ENCODE measurements at places on chromosomes 2 and 18. TPM values are rescaled to one million over a fixed set of nuclear protein-coding genes. Genes with fewer than 3 reads are reported as not detected.

DNA sequence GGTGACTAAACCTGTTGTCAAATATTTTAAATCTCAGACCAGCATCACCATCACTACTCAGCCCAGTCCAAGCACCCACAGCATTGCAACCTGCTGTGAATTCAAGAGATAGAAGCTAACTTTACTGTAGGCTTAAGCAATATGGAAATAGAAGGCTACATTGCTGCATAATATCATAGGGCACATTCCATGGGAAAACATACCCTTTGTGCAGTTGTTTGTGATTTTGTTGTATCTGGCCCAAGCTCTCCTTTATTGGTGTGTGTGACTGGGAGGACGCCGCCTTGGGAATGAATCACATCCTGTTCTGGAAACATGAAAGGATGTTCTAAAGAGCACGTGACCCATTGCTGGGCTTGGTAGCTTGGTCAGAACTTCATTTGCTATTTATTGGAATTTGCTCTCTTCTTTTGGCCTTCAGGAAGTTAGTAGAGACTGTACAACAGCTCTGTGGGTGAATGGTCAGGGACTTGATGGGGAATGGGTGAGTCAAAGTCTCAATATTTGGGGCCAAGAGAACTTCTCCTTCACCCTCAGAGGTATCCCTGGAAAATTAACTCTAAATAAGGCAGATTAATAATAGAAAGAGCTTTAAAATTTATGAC, 106.8 kb upstream of the SERPINE2 start:
- no peak for DNase-seq

DNA sequence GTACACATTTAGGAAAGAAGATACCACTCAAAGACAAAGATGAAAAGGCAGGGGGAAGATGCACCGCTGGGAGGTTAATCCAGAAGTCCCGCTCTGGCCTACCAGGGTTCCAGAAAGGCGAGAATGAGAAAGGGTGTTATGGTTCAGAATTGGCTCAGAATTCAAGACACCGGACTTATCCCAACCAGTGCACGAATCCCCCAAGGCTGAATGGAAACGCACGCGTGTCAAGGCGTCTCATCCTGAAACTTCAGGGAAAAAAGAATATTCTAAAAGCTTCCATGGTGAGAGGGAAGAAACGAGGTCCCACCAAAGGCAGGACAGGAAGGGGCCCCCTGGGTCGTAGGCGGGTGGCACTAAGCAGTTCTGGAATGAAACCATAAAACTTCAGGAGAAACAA, 71.9 kb downstream of the SLC66A2 start:
- DNase-seq: no peak

TCF23 gene
- not detected for total RNA-seq

DNA sequence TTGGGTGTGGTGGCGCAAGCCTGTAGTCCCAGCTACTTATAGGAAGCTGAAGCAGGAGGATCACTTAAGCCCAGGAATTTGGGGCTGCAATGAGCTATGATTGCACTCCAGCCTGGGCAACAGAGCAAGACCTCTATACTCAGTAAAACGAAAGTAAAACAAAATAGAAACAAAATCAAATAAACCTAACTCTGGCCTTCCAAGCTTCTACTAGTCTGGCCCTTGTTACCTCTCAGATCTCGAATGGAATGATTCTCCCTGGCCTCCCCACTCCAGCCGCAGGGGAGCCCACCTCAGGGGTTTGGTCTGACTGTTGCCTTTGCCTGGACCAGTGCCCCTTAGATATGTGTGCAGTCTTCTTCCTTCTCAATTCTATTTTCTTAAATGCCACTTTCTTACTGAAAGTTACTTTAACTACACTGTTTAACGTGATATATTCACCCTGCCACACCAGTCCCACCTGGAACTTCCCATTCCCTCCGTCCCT, 160.0 kb upstream of the GCFC2 start:
- no peak for DNase-seq

GRCh38 chr2:133823226-133823550, 254.9 kb upstream of the NCKAP5 start:
- no peak for DNase-seq

DNA sequence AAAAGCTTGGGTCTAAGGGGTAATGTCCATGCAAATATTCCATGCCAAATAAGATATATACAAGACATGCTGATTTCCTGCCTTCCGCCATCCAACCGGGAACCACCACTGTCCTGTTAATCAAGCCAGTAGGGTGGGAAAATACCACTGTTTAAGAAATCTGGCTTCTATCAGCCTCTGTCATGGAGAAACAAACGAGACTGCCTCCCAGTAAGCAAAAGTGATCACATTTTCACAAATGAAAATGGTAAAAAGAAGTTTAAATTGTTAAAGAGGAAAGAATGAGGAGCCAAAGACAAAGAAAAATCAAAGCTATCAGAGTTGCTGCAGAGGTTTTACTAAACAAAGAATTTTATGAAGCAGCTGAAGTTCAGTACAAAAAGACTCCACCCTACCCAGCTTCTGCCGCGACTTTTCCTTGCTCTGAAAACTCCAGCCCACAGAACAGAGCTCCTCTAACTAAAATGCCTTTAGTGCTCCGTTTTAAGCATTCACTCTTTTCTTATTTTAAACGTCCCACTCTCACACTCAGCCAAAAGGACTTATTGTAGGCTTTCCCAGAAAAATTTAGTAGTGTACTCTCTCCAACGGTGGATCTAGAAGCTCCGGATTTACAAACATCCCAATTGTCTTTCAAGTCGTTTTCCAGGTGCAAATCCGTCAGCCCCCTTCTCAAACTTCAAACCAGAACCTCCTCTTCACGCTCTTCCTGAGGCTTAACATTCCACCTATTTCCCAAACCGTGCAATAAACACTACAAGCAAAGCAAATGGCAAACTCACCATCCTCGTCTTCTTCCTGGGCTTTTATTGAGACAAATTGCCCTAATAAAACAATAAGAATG, 613 bp downstream of the COL5A2 start:
- no peak for DNase-seq

ATP6V1B1 gene
- 1.9 TPM for total RNA-seq

Measured in upper lobe of left lung (tissue), 6 donors.